Ammon's horn (tissue), 1 donor: ENCODE measurements at places on chromosomes 2 and 18.

- DNase-seq = no peak
Observed at GRCh38 chr2:47990503-47990902, 84.2 kb upstream of the FBXO11 start.

DNA sequence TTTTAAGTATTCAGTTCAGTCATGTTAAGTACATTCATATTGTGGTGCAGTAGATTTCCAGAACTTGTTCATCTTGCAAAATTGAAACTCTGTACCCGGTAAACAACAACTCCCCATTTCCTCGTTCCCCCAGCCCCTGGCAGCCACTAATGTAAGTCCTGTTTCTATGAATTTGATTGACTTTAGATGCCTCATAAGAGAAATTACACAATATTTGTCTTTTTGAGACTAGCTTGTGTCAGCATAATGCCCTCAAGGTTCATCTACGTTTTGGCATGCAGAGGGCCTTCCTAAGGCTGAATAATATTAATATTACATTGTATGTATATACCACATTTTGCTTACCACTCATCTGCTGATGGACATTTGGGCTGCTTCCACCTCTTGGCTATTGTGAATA is 30.9 kb downstream of the METTL21A start:
- DNase-seq = no peak

GRCh38 chr2:80326214-80326613 is 21.7 kb upstream of the LRRTM1 start:
- peak; percentile 73 for DNase-seq

DNA sequence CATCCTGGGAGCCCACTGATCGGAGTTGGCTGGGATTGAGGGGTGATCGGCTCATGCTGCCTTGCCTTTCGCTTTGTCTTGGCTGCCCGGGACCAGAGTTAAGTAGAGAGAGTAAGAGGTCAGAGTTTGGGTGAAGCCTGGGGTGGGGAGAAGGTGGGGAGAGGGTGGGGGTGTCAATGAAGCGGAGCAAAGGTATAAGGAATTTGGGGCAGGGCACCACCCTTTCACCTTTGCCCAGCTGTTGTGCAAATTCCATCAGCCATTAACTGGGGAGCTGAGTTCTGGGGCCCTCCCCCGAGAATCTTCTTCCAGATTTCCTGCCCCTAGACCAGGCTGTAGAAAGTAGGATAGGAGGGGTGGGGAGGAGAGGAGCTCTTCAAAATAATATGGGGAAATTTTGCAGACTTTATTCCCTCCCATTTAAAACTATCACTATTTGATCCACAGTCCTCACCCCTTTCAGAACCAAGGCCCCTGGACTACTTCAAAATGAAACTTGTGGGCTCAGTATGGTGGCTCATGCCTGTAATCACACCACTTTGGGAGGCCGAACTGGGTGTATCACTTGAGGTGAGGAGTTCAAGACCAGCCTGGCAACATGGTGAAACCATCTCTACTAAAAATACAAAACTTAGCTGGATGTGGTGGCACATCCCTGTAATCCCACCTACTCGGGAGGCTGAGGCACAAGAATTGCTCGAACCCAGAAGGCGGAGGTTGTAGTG is at the start of gene SLC23A3:
TSS of gene SLC23A3 (minus strand) at position 100 of the 725 bp plus-strand sequence. CDS start at position 55, 45 bp downstream.
- DNase-seq = no peak

- no peak for DNase-seq
Observed at GRCh38 chr2:238881353-238882081, 33.6 kb downstream of the TWIST2 start.

- DNase-seq = no peak
Observed at GRCh38 chr18:21257386-21257785, 15.4 kb downstream of the GREB1L start.

DNA sequence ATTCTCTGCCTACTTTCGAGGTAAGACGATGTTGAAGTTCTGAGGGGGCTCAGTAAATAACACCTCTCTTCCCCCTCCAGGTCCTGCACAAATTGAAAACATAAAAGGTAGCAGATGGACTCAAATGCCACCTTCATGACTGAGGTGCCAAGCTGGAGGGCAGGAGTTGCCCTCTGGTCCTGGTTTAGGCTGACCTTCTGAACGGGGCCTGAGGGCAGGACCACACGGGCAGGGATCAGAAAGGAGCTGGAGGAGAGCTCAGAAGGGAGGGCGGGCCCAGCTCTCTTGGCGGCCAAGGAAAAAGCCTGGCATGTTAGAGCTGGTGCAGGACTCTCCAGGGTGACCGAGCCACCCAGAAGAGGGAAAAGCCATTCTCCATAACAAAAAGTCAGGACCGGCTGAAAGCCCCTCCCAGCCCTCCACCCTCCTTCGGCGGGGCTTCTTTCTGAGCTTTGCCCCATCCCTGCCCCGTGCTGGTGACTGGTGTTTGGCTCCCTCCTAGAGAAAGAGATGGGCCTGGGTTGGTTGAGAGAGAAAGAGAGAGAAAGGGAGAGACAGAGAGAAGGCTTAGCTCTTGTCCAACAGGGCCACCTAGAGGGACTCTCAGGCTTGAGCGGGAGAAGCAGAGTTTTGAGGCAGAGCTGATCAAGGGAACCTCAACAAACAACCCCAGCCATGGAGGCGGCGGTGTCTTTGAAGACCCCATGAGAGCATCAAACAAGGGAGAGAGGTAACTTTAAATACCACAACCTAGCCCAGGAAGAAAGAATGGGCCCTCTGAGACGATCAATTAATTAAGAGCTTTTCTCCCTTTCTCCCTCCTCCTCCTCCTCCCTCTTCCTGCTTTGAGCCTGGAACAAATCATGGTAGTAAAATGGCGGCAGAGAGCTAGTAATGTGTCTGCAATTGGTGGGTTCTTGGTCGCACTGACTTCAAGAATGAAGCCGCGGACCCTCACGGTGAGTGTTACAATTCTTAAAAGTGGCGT is 50.8 kb downstream of the WIPF1 start:
- peak; percentile 52 for DNase-seq

GRCh38 chr2:112000399-112001135 is 54.5 kb upstream of the TMEM87B start:
- DNase-seq = no peak

DNA sequence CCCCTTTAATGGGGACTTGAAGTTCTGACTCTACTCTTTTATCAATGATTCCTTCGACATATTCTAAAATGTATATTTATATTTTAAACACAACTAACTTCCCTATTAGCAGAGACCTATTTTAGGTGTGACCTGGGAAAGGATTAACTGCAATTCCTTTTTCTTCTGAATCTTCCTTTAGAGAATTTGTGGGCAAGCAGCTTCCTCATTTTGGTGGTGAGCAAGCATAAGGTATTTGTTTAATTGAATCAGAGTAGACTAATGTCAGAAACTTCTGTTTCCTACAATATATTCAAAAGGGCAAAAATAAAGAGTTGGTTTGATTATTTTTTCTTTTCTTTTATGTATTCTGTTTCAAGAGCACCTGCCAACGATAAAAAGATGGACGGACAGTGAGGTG is 237.0 kb downstream of the IKZF2 start:
- no peak for DNase-seq

DNA sequence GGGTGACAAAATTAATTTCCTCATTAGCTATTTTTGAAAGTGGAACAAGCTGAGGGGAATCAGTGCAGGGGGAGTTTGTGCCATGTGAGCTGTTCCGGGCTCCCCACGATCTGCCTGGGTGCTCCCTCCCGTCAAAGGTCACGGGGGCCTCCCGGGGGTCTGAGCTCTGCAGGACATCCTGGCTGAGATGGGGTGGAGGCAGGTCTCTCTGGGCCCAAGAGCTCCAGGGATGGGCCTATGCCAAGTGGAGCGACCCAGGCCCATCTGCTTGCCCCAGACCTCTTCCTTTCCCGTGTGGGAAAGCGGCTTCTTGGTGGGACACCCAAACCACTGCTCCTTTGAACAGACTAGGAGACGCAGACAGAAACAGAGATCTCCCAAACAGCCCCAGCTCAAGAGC is 143.3 kb upstream of the ID2 start:
- DNase-seq = no peak

GRCh38 chr18:58850786-58851469 is 13.7 kb upstream of the ZNF532 start:
- DNase-seq = no peak

DNA sequence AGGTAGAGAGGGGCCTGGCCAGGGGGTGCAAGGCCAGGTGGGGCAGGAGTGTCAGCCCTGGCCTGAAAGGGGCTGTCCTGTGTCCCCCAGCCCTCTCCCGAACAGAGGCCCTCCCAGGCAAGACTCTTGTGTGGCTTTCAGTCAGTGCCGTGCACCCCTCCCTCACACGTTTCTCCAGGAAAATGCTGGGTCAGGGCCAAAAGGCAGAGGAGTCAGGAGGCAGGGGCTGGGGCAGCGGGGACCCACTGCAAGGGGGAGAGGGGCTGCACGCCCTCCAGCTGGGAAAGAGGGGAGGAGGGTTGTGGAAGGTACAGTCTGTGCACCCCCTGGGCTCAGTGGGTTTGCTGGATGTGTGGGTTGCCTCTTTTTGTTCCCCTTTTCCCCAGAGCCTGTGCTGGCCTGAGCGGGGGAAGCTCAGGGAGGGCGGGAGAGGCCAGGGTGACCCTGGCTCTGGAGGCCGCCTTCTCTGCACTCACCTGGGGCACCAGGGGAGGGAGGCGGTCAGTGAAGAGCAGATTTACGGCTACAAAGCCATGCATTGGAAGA is 4.1 kb downstream of the KCNF1 start:
- DNase-seq = no peak

- DNase-seq = peak; percentile 36
Observed at GRCh38 chr18:3248062-3248657, 559 bp downstream of the MYL12A start.

- peak; percentile 69 for DNase-seq
Observed at GRCh38 chr18:74498712-74499627, 2.8 kb downstream of the CNDP2 start.

DNA sequence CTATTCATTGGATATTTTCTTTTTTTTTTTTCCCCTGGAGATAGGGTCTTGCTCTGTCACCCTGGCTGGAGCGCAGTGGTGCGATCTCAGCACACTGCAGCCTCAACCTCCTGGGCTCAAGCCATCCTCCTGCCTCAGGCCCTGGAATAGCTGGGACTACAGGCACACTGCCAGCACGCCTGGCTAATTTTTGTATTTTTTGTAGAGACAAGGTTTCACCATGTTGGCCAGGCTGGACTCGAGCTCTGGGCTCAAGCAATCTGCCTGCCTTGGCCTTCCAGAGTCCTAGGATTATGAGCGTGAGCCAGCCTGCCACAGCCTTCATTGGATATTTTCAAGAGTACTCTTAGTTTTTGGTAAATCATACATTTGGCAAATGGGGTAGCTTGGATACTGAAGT is 9.0 kb upstream of the MCFD2 start:
- no peak for DNase-seq

- no peak for DNase-seq
Observed at GRCh38 chr2:20868377-20868776, 45.5 kb upstream of the LDAH start.

GRCh38 chr2:1514391-1515072 is 101.3 kb downstream of the TPO start:
- DNase-seq = no peak

GRCh38 chr18:57447154-57447621 is 12.0 kb downstream of the ONECUT2 start:
- DNase-seq = peak; percentile 62

GRCh38 chr2:167478196-167478595 is 589.9 kb downstream of the XIRP2 start:
- DNase-seq = no peak

DNA sequence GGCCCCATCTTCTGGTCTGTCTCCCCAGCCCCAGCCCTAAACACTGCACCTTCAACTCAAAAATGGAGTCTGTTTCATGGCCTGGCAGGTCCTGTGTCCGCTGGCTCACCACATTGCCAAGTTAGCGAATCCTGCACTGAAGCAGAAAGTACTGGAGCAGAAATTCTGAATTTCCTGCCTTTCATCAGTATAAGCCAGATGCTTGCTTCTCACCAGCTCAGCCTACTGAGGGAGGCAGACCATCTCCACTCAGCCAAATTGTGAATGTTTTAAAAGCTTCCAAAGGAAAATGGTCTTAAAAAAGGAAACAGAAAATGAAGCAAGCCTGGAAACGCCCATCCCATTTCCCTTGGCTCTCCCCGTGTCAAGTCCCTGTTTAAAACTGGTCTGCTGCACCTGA is 157.8 kb downstream of the C1D start:
- peak; percentile 7 for DNase-seq

DNA sequence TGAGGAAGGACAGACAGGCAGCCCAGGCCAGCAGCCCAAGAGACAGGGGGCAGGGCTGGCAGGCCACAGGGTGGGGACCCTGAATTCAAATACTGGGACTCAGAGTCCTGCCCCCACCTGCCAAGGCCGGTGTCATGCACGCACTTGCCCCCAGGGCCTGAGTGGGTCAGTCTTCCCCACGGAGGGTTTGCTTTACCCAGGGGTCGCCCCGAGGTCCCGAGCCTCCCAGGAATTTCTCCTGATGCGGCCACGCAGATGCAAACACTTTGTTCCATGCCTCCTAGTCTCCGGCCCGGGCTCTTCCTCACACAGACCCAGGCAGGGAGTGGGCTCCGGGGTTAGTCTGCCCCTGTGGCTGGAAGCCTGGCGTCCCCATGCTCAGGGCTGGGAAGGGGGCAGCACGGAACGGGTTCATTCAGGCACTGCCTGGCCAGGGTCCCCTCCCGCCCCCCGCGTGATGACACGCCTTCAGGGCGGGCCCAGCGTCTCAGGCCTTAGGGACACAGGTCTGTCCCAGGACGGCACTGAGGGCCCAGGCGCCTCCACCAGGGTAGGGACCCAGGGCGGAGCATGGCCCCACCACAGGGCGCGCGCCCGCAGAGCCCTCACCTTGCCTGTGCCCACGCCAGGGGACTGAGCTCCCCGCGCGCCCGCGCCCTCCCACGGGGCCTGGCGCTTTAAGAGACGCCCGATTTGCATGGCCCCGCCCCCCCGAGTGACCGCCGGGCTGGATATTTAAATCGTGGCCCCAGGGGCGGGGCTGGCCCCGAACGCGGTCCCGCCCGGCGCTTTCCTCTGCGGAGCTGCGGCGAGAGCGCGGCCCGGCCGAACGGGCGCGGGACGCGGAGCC is at the start of gene SNED1:
TSS of gene SNED1 (plus strand) at position 763 of the 850 bp plus-strand sequence. CDS start 220 bp downstream, outside the sequence.
- peak; percentile 56 for DNase-seq

- DNase-seq = no peak
Observed at GRCh38 chr2:224264259-224264658, 137.6 kb downstream of the FAM124B start.

- DNase-seq = no peak
Observed at GRCh38 chr2:12720278-12720620, 3.5 kb downstream of the TRIB2 start.

DNA sequence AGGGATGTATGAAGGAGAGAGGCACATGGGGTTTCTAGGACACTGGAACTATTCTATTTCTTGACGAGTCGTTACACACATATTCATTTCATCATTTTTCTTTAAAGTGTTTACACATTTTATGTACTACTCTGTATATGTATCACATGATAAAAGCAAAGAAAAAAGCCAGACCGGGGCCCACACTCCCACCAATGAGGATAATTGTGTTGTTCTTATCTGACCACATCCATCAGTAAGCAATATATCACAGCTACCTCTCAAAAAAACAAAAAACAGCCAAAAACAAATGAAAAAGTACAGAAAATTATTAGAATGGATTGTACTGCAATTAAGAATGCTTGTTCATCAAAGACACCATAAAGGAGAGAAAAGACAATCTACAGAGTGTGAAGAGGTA is 14.2 kb upstream of the CNRIP1 start:
- no peak for DNase-seq

- DNase-seq = no peak
Observed at GRCh38 chr2:136000502-136000901, 15.1 kb upstream of the DARS1 start.

GRCh38 chr18:650428-650858 is 7.0 kb upstream of the TYMS start:
- DNase-seq = no peak
